ENCODE measurements at places on chromosomes 6 and 20.

DNA sequence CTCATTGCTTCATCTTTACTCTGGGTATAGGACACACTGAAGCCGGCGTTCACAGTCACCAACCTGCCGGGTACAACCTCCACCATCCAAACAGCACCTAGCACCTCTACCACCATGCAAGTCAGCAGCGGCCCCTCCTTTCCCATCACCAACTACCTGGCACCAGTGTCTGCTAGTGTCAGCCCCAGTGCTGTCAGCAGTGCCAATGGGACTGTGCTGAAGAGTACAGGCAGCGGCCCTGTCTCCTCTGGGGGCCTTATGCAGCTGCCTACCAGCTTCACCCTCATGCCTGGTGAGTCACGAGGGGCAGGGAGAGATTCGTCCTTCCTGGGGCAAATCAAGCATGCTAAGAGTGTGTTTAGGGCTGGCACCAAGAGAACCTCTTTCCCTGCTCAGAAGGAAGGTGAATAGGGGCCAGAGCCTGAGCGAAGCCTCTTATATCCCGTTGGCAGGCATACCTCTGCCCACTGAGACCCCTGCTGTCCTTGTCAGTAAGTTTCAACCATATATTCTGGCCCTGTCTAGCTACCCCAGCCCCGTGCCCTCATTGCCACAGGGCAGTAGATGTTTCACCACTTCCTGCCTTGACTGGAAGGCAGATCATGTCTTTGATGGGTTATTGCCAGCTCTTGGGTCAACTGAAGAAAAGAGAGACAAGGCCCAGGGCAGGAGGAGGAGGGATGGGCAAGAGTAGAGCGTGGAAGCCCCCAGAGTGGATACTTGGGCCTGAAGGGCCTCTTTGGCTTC is 4.8 kb downstream of the SRF start:
- no peak for DNase-seq

GRCh38 chr6:18363746-18364145 is 23.4 kb upstream of the RNF144B start:
- no peak for DNase-seq

GRCh38 chr6:166770216-166771116 is 143.4 kb upstream of the RPS6KA2 start:
- no peak for DNase-seq

- peak; percentile 81 for DNase-seq
Observed at GRCh38 chr6:158654498-158654897, 4.6 kb downstream of the SYTL3 start.

DNA sequence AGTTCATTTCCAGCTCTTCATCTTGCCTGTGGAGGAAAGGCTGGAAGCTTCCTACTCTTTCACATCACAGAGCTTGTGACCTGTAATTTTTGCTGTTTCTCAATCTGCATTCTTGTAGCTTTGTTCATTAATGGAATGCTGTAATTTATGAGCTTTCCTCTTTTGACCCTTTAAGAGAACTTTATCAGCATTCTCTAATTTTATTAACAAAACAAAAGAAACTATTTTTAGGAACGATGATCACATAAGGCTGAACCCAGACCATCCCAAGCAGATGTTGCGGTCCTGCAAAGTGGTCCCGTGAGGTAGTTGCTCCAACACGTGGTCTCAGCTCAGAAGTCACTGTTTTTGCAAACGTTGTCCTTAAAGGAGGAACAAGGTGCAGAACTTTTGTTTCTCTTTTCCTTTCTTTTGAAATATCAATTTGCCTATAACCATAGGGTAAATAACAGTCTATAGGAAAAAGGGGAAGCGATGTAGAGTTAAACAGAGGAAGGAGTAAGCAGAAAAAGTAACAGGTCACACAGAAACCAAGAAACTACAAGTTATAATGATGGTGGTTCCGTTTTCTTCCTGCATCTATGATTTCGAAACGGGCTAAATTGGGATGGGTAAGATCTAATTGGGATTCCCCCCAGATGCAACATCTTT is 121.3 kb upstream of the PHACTR1 start:
- no peak for DNase-seq

DNA sequence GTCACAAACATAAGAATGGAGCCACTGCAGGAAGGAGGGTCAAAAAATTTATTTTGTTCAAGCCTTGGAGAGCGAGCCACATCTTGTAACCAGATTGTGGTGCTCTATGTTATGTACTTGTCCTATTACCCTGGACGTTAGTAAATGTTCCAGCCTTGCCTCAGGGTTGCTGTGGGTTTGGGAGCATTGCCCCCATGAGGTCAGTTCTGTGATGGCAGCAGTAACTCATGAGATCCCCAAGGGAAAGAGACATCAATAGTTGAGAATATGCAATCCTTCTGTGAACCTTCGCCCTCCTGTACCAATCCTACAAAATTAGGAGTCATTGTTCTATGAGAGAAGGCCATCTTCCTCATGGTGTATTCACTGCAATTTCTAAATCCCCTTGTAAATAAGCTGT is 16.4 kb upstream of the CFAP206 start:
- DNase-seq: peak; percentile 8

DNA sequence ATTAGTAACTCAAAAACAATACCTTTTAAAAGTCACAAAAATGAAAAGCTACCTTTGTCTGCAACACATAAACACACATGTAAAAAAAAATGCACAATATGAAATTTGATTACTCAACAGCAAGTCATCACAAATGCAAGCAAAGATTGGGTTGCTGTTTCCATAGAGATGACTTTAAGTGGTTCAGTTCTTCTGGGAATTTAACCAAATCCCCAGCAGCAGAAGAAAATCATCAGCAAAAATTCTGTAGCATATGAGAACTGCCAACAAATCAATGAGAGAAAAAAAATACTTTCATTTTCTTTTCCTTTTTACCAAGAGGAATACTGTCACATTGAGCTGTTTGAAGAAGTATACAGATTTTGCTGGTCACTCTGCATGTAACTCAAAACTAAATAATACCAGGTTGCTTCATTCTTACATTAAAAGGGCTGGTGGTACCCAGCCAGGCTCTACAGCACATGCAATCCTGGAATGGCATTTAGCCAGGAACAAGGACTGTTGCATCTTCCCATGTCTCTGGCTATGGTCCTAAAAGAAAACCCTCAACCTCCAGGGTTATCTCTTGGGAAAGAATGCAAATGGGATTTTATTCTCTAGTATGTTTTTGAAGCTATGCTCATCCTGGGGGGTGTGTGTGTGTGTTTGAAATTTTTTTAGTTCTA is 158.3 kb downstream of the OPRM1 start:
- DNase-seq: no peak

DNA sequence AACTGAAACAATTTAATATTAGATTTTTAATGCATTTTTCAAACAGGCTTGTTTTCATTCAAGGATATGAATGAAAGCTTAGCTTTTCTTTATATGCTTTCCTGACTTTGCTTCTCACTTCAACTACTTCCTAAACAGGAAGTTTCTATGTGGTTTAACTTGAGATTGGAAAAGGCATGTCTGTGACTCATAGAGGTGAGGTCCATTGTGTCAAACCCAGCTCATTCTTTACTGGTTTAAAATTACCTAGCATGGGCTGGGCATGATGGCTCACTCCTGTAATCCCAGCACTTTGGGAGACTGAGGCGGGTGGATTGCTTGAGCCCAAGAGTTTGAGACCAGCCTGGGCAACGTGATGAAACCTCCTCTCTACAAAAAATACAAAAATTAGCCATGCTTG is 34.4 kb downstream of the EFHC1 start:
- no peak for DNase-seq

- DNase-seq: no peak
Observed at GRCh38 chr6:170151804-170152123, 139.1 kb downstream of the DLL1 start.

- no peak for DNase-seq
Observed at GRCh38 chr6:52362443-52363227, 684 bp downstream of the PAQR8 start.

GRCh38 chr6:150981095-150981494 is 115.6 kb downstream of the MTHFD1L start:
- no peak for DNase-seq

GRCh38 chr6:391559-392440 is at the start of gene IRF4:
Gene IRF4, plus strand, starts transcription at chr6:391752. Its CDS starts 1,401 bp downstream, at chr6:393153.
- DNase-seq: no peak

DNA sequence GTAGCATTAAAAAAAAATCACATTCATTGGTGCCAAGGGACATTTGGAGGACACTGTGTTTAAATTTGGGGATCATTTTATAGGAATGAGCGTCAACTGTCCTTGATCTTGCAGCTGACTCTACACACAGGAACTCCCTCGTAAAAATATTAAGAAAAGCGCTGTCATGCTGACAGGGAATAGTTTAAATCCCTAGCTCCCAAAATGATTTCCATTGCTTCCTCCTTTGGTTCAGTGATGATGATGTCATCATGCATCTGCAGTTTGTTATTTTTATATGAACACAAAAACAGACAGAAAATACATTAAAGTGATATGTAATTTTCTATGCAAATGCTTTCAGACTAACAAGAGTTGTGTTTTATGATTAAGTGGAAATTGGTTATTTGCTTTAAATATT is 275.6 kb downstream of the BTBD9 start:
- DNase-seq: no peak

GRCh38 chr20:38190166-38190565 is 25.1 kb upstream of the TGM2 start:
- DNase-seq: no peak

DNA sequence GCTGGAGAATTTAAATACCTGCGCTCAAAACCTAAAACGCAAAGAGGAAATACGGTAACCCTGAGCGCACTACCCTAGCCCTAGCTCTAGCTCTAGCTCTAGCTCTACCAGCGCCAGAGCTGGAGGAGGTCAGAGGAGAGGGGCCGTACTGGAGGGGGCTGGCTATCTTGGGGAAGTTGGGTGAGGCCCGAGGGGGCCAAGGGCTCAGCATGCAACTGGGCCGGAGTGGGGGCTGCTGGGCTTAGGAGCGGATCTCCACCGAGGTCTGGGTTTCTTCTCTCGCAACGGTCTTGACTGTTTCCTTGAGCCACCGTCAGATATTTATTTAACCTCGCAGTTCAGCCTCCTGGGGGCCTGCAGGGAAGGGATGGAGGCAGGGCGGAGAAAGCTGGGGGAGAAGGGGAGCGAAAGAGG is 91.0 kb downstream of the NCR2 start:
- DNase-seq: no peak

GRCh38 chr6:117616391-117617209 is 14.3 kb upstream of the GOPC start:
- no peak for DNase-seq

DNA sequence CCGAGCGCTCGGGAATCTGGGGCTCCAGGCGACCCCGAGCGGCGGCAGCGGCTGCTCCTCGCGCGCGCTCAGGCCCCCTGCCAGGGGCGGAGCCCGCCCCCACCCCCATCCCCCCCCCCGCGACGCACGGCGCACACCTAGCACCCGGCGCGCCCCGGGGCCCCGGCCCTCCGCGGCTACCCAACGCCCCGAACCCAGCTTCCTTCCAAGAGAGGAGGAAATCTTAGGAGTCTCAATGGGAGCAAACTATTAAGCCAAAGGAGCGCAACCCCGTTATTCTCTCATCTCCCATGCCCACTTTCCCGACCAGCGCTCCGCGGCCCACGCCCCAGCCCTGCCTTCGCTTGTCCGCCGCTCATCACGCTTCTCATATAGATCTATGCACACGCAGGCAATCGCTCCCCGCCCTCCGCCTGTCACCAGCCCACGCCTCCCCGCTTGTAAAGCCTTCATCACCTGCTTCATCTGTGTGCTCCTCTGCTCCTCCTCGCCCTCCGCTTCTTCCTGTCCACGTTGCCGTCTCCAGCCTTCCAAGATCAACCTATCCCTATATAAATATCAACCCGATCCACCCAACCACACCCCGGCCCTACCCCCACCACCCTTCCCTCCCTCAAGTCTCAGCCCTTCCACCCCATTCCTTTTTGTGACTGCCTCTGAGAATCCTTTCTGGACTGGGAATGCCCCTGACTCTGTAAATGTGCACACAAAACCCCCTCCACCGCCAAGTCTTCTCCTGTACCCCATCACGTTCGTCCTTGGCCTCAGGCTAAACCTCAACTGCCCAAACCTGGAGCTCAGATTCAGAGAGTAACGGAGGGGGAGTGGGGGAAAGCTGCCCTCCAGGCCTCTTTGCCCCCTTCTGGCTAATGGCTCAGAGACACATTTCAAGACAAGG is at the start of gene DLK2:
Gene DLK2, minus strand, starts transcription at position 18 of the 898 bp plus-strand sequence. CDS start 723 bp downstream, outside the sequence.
- peak; percentile 14 for DNase-seq

DNA sequence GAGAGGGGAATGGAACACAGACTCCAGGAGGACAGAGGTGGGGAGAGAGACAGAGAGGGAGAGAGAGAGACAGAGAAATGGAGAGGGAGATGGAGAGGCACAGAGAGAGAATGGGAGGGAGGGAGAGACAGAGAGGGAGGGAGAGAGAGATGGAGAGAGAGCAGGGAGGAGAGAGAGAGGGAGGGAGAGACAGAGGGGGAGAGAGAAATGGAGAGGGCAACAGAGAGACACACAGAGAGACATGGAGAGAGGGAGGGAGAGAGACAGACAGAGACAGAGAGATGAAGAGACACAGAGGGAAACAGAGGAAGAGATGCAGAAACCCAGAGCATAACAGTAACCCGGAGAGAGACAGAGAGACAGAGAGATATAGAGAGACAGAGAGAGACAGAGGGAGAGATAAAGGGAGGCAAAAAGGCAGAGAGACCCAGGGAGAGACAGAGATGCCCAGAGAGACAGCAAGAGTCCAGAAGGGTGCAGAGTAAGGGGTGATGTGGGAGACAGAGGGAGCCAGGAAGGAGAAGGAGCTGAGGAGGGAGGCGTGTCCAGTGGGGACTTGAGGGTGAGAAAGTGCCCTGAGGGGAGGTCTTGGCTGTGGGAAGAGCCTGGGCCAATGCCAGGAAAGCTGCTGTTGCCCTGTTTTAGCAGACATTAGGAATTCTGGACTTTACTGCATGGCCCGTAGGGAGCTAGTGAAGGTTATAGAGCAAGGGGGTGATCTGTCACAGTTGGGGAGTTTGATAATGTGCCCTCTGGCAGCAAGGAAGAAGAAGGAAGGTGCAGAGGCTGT is 78.3 kb downstream of the SRC start:
- DNase-seq: no peak

- no peak for DNase-seq
Observed at GRCh38 chr20:31685853-31686643, 36.6 kb downstream of the BCL2L1 start.

GRCh38 chr20:25543068-25543467 is 42.3 kb downstream of the NINL start:
- no peak for DNase-seq

GRCh38 chr20:38304845-38305447 is 990 bp downstream of the BPI start:
- no peak for DNase-seq

DNA sequence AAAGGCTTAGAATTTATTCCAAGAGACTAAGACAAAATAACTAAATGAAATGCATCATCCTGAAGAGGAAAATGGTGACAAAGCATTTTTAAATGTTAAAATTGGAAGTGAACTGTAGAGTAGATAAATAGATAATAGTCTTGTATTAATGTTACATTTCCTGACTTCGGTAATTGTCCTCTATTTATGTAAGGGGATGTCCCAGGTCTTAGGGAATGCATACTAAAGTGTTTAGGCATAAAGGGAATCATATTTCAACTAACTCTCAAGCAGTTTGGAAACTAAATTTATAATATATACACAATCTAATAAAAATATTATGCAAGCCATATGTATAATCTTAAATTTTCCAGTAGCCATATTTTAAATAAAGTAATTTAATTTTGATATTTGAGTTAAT is 159.3 kb downstream of the WDR27 start:
- no peak for DNase-seq

- peak; percentile 40 for DNase-seq
Observed at GRCh38 chr6:140586426-140587061, 1212.1 kb upstream of the CITED2 start.
